ENCODE measurements at places on chromosomes 6 and 20. TPM values are rescaled to one million over a fixed set of nuclear protein-coding genes. Genes with fewer than 3 reads are reported as not detected.

DNA sequence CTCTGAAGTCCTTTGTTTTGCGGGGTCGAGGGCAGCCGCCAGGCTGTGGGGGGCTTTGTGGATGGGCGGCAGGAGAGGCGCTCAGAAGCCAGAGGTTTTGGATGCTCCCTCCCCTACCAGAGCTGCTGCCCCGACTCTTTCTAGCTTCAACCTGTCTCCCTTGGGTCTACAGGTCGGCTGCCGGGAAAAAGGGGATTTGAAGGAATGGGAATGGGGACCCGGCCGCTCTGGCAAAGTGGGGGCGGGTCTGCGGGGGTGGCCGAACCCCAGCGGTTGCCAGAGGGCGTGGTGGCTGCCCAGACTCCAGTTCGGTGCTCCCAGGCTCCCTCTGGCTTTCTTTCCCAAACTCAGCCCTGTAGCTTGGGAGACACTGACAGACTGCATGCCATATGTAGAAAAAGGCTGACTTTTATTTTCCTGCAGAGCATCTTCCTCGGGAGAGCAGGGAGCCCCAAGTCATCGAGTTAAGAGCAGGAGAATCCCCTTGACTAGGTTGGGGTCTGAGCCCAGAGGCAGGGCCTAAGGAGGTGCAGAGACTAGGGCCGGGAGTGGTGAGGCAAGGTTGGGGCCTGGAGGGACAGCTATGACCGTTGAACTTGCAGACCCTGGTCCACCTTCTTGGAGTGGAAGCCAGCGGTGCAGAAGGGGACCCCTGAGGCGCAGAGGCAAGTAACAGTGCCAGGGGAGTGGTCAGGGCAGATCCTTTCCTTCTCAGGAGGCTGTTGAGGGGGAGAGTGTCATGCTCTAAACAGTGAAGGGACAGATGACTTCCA, 1.4 kb upstream of the PPP1R18 start:
- no peak for DNase-seq

GRCh38 chr20:11544029-11544678, 373.5 kb upstream of the BTBD3 start:
- DNase-seq, result no peak

- DNase-seq, result no peak
These were observed 88.9 kb upstream of the ATXN1 start for GRCh38 chr6:16849988-16850680.

- no peak for DNase-seq
These were observed 736.9 kb downstream of the QKI start for GRCh38 chr6:164151161-164152120.

GRCh38 chr6:106763361-106763760, 134.0 kb downstream of the QRSL1 start:
- DNase-seq, result no peak

DNA sequence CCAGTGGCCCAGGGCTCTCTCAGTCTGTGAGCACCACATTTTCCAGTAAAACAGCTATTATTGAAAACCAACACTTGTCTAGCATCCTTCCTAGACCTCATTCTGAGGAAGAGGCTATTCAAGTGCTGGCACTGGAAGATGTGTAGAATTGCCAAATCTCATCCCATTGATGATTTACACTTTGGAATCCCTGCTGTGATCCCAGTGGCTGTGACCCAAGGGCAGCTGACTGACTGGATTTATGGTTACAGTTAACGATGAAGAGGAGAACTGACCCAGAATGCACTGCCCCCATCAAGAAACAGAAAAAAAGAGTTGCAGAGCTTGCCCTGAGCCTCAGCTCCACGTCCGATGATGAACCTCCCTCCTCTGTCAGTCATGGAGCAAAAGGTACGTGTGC, 2.4 kb downstream of the CMTR1 start:
- no peak for DNase-seq

- DNase-seq, result no peak
These were observed 288.4 kb upstream of the JARID2 start for GRCh38 chr6:14957355-14958059.

- DNase-seq, result no peak
These were observed 101.6 kb downstream of the DST start for GRCh38 chr6:56541030-56541600.

GRCh38 chr6:3204921-3205320, 22.5 kb downstream of the TUBB2B start:
- DNase-seq, result no peak

DNA sequence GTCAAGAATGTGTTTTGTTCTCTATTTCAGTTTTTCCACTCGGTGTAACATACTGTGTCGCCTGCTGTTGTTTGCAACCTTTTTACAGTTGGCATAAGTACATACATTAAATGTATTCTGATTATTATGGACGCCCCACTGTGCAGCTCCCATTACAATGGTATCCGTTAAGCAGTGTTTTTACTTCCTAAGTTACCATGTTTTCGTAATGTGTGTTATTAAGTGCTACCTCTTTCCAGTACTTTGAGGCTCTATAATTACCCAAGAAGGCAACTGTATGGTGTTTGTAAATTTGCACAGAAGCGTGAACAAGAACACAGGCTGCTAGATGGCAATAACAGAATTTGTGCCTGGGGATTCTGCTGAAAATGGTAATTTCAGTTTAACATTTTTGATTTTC, 568.0 kb upstream of the MARCKS start:
- no peak for DNase-seq

DNA sequence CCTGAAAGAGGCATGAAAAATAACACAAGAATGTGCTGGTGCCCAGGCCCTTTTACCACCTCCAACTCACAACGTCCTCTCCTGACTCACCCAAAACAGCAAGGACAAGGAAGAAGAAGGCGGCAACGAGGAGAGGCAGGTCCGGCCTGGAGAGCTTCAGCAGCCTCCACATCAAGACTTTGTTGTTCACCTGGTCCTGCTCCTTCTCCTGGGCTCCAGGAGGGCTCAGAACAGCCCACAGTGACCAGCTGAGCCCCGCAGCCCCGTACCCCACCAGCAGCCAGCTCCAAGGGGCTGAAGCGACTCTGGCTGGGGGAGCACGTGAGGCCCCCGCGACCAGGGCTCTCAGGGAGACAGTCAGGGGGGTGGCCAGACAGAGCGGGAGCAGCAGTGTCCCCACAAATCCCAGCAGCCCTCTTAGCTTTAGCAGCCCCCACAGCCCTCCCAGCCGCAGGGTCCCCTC, 857 bp downstream of the TAP2 start:
- DNase-seq, result no peak

DNA sequence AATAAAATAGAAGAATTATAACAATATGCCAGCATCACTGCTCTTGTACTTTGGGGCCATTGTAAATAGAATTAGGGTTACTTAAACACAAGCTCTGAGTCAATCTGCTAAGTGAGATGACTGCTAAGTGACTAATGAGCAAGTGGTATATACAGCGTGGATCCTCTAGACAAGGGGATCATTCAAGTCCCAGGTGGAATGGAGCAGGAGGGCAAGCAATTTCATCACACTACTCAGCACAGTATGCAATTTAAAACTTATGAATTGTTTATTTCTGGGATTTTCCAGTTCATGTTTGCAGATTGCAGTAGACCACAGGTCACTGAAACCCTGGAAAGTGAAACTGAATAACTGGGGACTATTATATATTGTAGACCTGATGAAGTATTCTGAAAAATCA, 235.3 kb downstream of the BTBD3 start:
- no peak for DNase-seq

- DNase-seq, result no peak
These were observed 1.4 kb downstream of the MCM3 start for GRCh38 chr6:52283111-52283510.

- no peak for DNase-seq
These were observed 85.0 kb downstream of the IRAK1BP1 start for GRCh38 chr6:78952362-78952761.

GRCh38 chr6:4359108-4359730, 223.8 kb upstream of the ECI2 start:
- DNase-seq, result no peak

DNA sequence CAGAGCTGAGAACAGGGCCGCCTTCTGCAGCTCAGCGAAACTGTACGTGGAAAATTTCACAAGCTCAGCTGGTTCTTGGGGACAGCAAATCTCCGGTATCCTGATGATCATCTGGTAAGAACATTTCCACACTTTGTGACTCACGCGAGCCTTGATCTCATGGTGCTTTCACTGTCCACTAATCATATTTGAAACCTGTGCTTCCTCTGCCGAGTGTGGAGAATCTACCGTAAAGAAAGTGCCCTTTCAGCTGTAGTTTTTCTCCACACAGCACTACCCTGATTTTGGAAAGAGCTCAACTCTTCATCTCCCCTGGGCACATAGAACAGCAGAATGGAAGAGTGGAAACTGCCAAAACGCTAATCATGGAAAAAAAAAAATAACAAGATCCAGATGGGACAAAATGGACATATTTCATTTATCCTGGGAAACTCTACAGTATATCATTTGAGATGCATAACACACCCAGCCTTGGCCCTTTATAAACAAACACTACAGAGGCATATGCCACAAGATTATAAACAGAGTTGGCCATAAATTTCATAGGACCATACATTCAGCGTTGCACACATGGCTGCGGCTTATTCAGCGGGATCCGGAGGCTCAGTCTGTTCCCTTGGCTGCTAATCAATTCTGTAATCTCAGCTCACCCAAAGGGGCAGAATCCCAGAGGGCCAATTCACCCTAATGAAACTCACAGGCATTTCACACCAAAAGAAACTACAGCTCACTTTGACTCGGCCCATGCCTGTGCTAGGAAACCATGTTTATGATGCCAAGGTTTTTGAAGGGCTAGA, 434.5 kb downstream of the HDGFL1 start:
- DNase-seq, result no peak

- no peak for DNase-seq
These were observed 29.7 kb downstream of the FYN start for GRCh38 chr6:111843347-111844147.

GRCh38 chr20:22572491-22572890, 11.9 kb downstream of the FOXA2 start:
- DNase-seq, result no peak

- no peak for DNase-seq
These were observed 158.4 kb upstream of the MYLIP start for GRCh38 chr6:15970517-15970916.

GRCh38 chr6:134950482-134950881, 581 bp upstream of the ALDH8A1 start:
- DNase-seq, result no peak

DNA sequence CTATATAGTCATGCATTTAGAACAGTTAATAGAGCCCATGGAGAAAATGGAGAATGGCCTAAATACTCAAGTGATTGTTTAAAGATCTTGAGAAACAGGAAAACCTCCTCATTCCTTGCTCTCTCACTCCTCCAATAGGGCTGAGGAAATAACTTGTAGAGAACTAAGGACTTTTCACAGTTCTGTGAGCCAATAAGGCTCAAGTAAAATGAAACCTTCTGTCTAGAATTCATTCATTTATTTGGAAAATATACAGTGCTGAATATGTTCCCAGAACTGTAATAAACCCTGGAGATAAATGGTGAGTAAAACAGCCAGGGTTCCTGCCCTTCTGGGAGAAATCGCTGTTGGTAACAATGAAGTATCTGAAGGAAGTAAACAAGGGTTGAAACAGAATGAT, 35.3 kb downstream of the ELOVL2 start:
- DNase-seq, result no peak

- no peak for DNase-seq
These were observed 685.4 kb downstream of the TENT5A start for GRCh38 chr6:81067057-81067456.

DNA sequence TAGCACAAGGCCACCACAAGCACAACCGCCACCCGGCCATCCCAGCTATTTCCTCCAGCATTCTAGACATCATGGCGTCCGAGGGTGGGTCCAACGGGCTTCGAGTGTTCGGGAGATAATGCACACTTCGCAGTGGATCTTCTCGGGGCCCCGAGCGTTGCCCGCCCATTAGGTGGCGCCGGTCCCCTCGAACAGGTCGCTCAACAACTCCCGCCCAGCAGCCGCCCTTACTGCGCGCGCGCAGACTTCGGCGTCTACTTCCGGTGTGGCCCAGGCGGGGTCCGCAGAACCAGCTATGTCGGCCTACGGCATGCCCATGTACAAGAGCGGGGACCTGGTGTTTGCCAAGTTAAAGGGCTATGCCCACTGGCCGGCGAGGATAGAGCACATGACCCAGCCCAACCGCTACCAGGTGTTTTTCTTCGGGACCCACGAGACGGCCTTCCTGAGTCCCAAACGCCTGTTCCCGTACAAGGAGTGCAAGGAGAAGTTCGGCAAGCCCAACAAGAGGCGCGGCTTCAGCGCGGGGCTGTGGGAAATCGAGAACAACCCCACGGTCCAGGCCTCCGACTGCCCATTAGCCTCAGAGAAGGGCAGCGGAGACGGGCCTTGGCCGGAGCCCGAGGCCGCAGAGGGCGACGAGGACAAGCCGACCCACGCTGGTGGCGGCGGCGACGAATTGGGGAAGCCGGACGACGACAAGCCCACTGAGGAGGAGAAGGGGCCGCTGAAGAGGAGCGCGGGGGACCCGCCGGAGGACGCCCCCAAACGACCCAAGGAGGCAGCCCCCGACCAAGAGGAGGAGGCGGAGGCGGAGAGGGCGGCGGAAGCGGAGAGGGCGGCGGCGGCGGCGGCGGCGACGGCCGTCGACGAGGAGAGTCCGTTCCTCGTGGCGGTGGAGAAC, at the start of gene HDGFL1:
Gene HDGFL1, plus strand, starts transcription at position 286 of the 904 bp plus-strand sequence. Its CDS starts 10 bp downstream, at position 296.
- no peak for DNase-seq

- no peak for DNase-seq
These were observed 69.7 kb upstream of the SCP2D1 start for GRCh38 chr20:18743665-18744440.

DNA sequence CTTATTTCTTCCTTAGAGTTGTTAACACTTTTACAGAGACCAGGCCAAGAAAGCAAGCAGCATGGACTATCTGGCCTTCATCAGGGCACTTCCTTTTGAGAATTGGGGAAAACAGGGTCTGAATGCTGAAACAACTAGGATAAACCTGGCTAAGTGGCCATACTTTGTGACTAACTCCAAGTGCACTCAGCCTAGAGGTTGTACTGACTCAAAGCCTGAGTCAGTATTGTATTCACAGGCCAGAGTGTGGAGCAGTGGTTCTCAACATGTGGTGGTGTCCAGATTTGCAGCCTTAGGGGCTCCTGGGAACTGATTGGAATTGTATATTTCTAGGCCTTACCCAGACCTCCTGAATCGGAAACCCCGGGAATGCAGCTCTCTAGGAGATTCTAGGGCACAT, 20.1 kb downstream of the SEC23B start:
- DNase-seq, result no peak

- DNase-seq, result peak; percentile 30
These were observed 8.2 kb upstream of the UBE2V1 start for GRCh38 chr20:50120935-50121693.

- DNase-seq, result no peak
These were observed 561.7 kb downstream of the KIF16B start for GRCh38 chr20:16011519-16011918.

GRCh38 chr6:11625302-11625701, 87.8 kb downstream of the TMEM170B start:
- no peak for DNase-seq

Gene LAMA2
- total RNA-seq, result 0.07 TPM

Gene FAM217B
- total RNA-seq, result 15.1 TPM

Gene VPS52
- 97.2 TPM for total RNA-seq

Gene BPIFA1
- total RNA-seq, result not detected

Gene WFDC5
- total RNA-seq, result not detected

Gene LATS1
- total RNA-seq, result 34.6 TPM

Gene EYS
- not detected for total RNA-seq

Gene PTK6
- 0.49 TPM for total RNA-seq

Gene SIGLEC1
- total RNA-seq, result not detected

Gene MLN
- total RNA-seq, result not detected

Gene SLC22A16
- not detected for total RNA-seq

Gene ADGRG6
- total RNA-seq, result not detected

Gene PI16
- total RNA-seq, result 0.10 TPM

Gene HLA-DQB2
- 95.7 TPM for total RNA-seq

Gene DCDC2
- total RNA-seq, result not detected

Gene OPRM1
- not detected for total RNA-seq

Gene COL9A1
- total RNA-seq, result not detected

Gene ANKRD6
- total RNA-seq, result 9.6 TPM

Gene ARFGEF3
- total RNA-seq, result 0.02 TPM

Measured in activated B cell treated with CpG ODN at 0.5 μM for 24 hours (primary cell).